Right renal cortex interstitium (tissue), 3 donors: ENCODE measurements at places on chromosomes 6 and 20.

DNA sequence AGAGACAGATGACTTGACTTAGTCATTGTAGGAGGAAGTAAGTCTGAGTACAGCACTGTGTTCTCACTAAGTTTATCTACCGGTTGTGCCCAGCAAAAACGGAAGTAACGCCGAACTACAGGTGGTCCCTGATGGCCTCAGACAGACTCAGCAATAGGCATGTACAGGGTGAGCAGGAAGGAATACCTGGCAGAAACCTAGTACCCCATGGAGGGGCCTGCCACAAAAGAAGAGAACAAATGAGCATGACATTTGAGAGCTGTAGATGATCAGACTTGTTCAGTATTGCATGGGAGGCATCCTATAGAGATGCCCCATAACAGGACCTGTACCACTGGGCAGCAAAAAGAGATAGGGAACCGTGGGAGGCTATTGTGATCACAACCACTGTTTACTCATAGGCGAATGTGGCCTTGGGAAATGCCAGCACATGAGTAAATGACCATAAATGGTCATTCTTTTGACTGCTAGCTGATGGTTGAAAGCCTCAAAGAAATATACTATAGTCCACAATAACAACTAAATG, 106.4 kb upstream of the TAB2 start:
- no peak for DNase-seq

DNA sequence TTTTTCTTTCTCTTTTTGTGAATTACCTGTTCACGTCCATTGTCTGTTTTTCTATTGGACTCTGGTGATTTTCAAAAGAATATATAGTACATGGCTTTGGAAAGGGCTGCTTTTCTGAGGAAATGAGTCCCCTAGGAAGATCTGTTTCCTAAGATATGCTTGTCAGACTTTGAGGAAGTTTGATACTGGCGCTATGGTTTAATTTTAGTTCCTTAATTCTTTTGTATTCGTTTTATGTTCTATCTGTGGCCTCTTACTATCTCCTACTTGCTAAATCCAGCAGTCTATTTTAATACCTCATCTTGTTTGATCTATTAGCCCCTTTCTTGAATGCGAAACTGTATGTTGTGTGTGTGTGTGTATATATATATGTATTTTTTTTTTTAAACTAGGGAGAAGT, 101.9 kb downstream of the LIN28B start:
- DNase-seq, result no peak

DNA sequence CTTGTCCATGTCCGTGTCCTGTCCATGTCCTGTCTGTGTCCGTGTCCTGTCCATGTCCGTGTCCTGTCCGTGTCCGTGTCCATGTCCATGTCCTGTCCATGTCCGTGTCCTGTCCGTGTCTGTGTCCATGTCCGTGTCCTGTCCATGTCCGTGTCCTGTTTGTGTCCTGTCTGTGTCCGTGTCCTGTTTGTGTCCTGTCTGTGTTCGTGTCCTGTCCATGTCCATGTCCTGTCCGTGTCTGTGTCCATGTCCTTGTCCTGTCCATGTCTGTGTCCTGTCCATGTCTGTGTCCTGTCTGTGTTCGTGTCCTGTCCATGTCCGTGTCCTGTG, 55.0 kb upstream of the BHLHE23 start:
- no peak for DNase-seq

GRCh38 chr20:51966296-51966971, 164.1 kb upstream of the SALL4 start:
- no peak for DNase-seq

GRCh38 chr20:10720565-10720964, 46.8 kb upstream of the JAG1 start:
- no peak for DNase-seq

DNA sequence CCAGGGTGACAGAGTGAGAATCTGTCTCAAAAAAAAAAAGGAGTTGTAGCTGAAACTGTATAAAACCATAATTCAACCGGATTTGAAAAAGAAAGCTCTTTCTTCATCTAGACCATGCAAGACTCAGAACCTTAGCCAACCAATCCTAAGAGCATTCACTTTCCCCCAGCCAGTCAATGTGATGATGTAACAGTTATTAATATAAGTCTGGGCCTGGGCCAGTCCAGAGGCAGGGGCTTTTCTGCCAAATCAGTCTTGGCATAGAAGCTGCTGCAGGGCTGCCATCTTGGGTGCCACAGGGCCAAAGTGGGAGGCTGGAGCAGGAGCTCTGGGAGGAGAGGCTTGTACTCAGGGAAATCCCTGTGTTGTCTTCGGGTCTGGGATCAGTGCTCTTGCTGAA, 288.4 kb downstream of the CLIC5 start:
- DNase-seq, result no peak

DNA sequence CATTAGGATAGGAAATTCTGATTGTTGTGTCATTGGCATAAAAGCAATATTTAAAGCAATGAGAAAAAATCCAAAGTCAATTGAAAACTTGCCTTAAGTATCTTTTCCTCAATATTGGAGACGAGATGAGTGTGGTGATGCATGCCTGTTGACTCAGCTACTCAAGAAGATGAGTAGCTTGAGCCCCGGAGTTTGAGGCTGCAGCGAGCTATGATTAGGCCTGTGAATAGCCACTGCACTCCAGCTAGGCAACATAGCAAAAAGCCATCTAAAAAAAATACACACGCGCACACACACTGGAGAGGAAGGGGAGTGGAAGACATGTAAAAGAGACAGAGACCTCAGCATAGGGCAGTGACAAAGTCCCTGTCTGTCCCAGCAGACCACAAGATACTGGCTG, 9.7 kb upstream of the MARCKS start:
- no peak for DNase-seq

- DNase-seq, result no peak
These were observed 20.2 kb upstream of the SLC22A3 start for GRCh38 chr6:160327981-160328380.

GRCh38 chr6:148501178-148501590, 158.5 kb downstream of the SASH1 start:
- DNase-seq, result no peak

DNA sequence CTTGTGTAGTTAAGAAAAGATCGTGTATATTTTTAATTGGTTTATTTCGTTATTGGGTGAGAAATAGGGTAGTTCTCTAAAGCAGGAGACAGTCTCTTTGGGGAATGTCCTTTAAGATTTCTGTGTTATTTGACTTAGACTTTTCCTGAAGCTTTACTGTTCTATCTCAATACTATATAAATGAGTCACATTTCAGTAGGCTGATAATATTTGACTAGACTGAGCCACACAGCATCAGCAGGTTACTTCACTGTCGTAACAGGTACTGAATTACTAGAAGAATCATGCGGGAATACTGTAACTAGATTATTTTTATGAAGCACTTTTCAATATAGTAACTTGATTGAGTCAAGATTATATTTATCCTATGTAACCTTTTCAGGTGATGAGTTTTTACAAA, 1.4 kb downstream of the SMAP1 start:
- DNase-seq, result no peak

DNA sequence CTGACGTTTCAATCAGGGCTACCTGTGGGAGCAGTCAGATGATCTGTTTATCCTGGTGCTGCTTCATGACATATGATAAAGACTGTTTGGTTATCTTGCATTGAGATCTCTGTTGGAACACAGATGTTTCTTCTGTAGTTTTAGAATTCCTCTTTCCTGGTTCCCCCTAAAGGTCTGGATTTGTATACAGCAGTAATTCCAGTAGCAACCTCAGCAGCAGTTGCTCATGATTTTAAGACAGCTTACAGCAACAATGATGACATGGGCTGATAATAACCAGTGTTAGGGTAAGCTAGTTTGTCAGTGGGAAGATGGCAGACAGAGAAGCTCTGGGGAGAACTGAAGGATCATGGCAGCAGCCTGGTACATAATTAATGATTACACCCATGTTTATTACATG, 439.4 kb downstream of the PHF3 start:
- no peak for DNase-seq

GRCh38 chr20:11502061-11502460, 415.6 kb upstream of the BTBD3 start:
- no peak for DNase-seq

GRCh38 chr6:163191704-163192537, 222.6 kb upstream of the QKI start:
- DNase-seq, result no peak
